ENCODE measurements at places on chromosomes 16 and 17.
A peak's percentile ranks its signal among the peaks of the same experiment; 100 is the strongest.

DNA sequence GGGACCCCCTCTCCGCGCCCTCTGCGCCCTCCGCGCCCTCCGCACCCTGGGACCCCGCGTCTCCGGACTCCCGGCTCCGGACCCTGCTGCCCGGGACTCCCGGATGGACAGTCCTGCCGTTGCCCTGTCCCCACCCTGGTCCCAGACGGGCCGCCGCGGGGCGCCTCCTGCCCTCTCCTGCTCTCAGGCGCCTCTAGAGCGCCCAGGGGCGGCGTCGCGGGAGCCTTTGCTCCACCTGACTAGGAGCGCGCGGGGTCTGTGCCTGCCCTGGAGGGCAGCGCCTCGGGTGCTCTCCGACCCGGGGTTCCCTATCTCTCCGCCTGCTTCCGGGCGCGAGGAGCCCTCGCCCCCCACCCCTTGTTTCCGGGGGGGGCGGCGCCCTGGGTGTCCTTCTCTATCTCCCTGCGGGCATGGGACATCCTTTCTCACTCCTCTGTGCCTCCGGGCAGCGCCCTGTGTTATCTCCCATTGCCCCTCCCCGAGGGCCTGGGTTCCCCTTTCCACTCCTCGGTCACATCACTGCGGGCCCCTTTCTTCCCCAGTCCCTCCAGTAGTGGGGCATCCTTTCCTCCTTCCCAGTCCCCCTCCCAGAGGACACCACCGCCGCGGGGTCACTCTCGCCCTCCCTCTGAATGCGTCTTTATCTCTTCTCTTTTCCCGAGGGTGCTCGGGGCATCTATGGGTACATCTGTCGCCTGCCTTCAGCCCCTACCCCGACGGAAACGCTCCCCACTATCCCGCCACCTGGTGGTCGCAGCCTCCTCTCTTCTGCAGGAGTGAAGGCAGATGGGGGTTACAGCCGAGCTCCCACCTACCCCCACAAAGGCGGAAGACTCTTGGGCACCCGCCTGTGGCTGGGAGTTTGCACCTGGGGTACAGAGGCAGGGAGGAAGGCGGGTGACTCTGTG, 875 bp downstream of the PRKCB start:
- peak; percentile 38 for DNase-seq

DNA sequence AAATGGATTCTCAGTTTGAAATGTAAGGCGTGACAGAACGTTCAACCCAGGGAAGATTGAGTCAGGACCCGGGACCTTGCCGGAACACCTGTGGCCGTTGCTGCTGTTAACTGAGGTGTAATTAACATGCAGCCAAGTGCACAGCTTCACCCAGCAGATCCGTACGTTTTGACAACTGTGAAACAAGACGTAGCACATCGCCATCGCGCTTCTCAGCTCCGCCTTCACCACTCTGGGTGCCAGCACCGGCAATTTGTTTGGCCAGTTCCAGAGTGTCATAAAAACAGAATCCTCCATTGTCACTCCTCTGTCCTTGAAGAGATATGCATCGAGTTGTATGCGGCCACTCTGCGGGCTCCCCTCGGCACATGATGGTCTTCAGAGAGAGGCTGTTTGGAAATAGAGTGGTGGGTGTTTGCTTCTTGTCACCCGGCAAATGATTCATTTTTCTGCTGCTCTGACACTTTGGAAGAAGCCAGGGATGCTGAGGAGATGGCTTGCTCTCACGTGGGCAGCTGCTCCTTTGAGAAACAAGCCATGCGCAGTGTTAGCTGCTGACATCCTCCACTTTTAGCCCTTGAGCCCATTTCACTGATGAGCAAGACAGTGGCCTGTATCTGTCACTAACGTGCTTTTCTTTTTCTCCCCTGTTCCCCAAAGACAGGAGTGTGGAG, 22.6 kb downstream of the NAA60 start:
- no peak for DNase-seq

DNA sequence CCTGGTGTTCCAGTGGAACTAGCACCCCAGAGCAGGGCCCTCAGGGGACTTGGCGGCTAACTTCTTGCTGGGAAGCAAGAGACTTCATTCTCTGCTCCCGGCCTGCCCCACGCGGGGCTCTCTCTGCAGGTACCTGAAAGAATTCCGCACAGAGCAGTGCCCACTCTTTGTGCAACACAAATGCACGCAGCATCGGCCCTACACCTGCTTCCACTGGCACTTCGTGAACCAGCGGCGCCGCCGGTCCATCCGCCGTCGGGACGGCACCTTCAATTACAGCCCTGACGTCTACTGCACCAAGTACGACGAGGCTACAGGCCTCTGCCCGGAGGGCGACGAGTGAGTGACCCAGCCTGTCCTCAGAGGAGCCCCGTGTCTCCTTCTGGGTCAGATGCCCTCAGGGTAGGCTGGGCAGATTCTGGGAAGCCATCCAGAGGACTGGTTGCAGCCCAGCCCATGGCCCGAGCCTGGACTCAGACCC, 25.1 kb downstream of the UNK start:
- no peak for DNase-seq

DNA sequence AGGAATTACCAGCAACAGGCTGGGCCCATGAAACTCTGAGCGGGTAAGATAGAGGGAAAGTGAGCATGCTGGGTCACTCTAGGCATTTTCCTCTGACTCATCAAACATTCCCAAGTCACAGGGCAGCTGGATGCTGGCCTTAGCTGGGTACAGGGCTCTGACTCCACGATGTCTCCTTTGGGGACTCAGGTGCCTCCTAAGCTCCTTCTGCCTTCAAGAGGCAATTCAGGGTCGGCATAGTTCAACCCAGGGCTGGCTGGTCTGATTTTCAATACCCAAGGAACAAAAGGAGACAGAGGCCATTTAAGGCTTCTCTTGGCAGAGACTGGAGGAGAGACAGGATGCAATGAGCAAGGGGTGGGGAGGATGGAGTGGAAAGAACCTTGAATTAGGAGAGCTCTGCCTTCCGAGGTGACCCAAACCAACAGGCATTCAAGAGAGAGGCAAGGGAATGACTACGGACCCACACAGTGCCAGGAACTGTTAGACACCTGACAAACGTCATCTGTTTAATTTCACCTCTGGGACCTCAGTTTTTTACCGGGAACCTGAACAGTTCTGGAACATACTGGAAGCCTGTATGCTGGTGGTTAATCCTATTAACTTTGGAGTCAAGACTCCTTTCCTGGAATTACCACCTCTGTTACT, 910 bp downstream of the WBP2 start:
- no peak for DNase-seq

- no peak for DNase-seq
Measured at GRCh38 chr16:3454631-3455147, 11.2 kb downstream of the NAA60 start.

DNA sequence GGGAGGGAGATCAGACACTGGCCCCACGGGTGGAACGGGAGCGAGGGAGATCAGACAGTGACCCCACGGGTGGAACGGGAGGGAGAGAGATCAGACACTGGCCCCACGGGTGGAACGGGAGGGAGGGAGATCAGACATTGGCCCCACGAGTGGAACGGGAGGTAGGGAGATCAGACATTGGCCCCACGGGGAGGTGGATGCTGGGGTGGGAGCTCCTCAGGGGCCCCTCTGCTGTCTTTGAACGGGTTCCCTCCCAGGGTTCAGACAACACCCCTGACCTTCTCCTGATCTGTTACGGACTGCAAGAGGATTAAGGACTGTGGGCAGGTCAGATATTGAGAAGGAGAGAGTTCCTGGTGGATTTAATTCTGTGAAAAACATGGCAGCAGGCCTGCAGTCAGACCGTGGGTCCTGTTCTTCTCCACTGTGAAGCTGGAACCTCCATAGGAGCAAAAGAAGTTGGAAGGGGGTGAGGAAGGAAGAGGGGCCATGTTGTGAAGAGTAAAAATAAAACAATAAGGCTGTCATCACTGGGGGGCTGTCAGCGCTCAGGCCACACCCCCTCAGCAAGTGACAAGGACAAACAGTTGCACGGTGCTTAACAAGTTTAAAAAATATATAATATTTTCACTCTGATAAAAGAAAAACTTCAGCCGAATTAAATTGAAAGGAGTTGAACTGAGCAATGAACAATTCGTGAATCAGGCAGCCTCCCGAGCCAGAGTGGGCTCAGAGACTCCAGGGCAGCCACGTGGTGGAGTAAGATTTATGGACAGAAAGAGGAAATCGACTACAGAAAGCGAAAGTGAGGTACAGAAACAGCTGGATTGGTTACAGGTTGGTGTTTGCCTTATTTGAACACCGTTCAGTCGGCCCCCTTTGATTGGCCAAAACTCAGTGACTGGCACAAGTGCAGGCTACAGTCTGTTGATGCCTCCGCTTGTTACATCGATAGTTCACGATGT, 348.7 kb upstream of the TNRC6C start:
- peak; percentile 66 for DNase-seq

DNA sequence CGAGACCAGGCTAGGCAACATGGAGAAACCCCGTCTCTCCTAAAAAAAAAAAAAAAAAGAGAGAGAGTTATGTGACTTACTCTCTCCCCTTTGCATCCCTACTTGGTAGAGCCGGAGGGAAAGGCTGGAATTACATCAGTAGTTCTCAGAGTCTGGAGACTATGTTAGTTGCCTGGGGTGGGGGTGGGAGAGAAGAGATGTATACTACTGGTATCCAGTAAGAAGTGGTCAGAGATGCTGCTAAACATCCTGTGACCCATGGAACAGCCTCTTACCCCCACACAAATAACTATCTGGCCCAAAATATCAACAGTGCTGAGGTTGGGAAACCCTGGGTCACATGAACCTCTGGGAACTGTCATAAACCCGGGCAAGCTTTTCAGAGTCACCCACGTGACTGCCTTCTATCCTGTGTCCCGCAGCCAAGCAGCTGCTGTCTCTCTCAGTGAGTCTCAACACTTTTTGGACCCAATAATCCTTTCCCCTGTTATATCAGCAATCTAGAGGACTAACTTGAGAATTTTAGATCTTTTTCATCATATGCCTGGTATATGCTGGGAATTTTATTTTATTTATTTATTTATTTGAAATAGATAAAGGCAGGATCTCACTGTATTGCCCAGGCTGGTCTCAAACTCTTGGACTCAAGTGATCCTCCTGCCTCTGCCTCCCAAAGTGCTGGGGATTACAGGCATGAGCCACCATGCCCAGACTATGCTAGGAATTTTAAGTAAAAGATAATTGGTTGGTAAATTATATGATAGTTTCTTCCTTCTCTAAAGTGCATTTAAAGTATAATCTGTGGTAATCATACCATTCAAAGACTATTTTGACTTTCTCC, 8.7 kb downstream of the EIF1 start:
- no peak for DNase-seq

- DNase-seq = no peak
Measured at GRCh38 chr17:49528966-49529365, 33.9 kb downstream of the NGFR start.

GRCh38 chr17:9215465-9215864, 194.2 kb downstream of the NTN1 start:
- DNase-seq = no peak

- DNase-seq = no peak
Measured at GRCh38 chr16:47043970-47044684, 70.7 kb upstream of the DNAJA2 start.

DNA sequence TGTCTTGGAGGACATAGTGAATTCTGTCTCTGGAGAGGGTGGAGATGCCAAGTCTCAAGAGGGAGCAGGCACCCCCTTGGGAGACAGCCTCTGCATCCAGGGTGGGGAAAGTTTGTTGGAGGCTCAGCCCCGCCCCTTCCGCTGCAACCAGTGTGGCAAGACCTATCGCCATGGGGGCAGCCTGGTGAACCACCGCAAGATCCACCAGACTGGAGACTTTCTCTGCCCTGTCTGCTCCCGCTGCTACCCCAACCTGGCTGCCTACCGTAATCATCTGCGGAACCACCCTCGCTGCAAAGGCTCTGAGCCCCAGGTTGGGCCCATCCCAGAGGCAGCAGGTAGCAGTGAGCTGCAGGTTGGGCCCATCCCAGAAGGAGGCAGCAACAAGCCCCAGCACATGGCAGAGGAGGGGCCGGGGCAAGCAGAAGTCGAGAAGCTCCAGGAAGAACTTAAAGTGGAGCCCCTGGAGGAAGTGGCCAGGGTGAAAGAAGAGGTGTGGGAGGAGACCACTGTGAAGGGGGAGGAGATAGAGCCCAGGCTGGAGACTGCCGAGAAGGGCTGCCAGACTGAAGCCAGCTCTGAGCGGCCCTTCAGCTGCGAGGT, 5.2 kb downstream of the ZNF646 start:
- no peak for DNase-seq

- no peak for DNase-seq
Measured at GRCh38 chr16:80199614-80200013, 341.2 kb upstream of the DYNLRB2 start.

- no peak for DNase-seq
Measured at GRCh38 chr16:53511403-53512280, 8.6 kb upstream of the AKTIP start.

- no peak for DNase-seq
Measured at GRCh38 chr17:21285164-21286065, 904 bp downstream of the MAP2K3 start.

DNA sequence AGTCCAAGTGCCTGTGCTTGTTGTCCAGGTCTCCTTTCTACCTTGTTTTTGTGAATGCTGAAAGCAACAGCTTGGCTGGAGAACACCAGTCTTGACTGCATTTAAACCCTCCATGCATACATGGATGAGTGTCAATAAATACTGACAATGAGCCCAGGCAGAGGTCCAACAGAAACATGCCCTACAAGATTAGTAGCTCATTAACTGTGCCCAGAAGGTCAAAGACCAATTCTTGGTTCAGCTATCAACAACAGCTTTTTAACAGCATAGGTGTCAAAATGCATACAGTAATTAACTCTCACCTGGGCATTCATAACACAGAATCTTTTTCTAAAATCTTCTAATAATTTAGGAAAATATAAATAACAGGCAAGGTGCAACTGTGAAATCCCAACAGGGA, 63.2 kb downstream of the N4BP1 start:
- no peak for DNase-seq

DNA sequence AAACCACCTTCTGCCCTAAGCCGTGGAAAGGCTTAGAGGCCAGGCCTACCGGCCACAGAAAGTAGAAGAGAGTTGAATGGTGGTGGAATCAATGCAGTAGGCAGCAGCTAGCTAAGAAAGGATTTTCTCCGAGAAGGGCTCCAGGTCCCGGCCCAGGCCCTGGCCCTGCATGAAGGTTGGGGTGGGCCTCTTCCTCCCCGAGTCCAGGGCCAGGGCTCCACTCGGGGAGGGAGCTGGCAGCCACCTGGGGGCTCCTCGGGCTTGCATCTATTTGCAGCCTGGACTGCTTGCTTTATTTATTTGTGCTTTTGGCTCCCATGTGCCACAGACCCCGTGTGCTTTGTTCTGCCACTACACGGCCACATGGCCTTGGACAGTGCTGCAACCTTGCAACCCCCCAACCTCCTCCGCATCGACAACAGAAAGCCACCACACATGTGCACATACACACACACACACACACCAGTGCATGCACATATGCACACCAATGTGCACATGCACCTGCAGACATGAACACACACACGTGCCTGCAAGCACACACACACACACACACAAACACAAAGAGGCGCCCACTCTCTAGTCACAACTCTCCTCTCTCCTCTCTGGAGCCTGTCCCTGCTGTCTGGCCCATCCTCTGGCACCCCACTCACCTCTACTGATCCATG, 96.4 kb upstream of the TNRC6C start:
- DNase-seq = no peak

GRCh38 chr16:2692948-2693651, 10.8 kb downstream of the KCTD5 start:
- no peak for DNase-seq

- DNase-seq = no peak
Measured at GRCh38 chr16:35557731-35558130, 2098.3 kb downstream of the TP53TG3F start.

- DNase-seq = no peak
Measured at GRCh38 chr17:3989041-3989886, 25.0 kb upstream of the ATP2A3 start.

- no peak for DNase-seq
Measured at GRCh38 chr17:75614006-75614405, 19.2 kb upstream of the SMIM5 start.

Data from T-cell (primary cell).